ENCODE measurements at places on chromosomes 7 and 10.

DNA sequence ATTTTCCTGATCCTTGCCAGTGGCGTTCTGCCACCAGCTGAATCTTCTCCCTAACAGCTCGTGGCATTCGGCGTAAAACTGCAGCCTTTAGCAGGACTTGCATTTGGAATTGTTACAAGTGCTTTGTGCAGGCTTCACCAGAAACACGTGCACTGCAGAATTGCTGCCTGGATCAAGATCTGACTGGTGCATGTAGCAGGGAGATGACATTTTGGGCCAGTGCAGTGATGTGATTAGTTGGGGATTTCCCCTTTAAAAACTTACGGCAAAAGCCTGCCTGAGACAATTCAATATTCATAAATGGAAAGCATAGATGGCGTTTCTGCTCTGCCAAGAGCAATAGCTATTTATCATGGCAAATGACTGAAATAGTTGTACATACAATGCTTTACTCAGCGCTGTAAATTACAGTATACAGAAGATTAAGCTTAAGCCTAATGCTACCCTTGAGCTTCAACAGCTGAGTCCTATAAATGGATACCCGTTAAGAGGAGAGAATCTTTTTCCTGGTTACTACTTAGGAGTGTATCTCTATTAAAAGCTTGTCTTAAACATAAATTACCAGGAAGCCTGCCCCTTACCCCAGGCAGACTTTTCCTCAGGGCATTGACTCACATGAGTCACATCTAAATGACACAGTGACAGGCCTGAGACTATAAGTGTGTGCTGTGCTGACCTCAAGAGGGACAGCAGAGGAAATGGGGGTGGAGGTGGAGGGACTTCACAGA is 106.3 kb downstream of the ATXN7L1 start:
- no peak for DNase-seq

GRCh38 chr10:354901-355617 is 219.8 kb downstream of the ZMYND11 start:
- no peak for DNase-seq

DNA sequence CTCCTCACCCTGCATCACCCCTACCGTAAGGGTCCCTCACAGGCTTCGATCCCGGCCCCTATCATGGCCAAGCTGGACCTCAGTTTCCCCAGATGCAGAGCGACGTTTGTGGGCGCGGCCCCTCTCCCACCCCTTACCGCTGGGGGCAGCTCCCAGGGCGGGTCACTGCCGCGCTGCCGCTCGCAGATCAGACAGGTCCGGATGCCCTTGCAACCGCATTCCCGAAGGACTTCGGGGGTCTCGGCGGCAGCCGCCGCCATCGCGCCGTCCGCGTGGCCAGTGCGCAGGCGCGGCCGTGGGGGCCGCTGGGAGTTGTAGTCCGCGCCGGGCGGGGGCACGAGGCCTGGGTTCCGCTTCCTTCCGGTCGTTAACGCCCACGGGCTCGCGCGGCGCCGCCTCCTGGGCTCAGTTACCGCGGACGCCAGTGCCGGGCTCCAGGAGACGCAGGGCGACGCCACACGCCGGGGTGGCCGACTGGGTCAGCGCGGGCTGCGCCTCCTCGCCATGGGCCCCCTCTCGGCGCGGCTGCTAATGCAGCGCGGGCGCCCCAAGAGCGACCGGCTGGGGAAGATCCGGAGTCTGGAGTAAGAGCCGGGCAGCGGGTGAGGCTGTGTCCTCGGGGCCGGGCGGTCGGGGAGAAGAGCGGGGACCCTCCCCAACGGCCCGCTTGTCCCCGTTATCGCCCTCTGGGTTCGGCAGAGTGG is at the start of the genes ALKBH4 and LRWD1:
Gene ALKBH4, minus strand, starts transcription at position 287 of the 704 bp plus-strand sequence. Its CDS starts 27 bp downstream, at position 260.
Gene LRWD1, plus strand, starts transcription at position 408 of the 704 bp plus-strand sequence. Its CDS starts 97 bp downstream, at position 505.
- peak; percentile 82 for DNase-seq

- no peak for DNase-seq
Measured at GRCh38 chr10:17428351-17429097, 25.9 kb downstream of the ST8SIA6 start.

DNA sequence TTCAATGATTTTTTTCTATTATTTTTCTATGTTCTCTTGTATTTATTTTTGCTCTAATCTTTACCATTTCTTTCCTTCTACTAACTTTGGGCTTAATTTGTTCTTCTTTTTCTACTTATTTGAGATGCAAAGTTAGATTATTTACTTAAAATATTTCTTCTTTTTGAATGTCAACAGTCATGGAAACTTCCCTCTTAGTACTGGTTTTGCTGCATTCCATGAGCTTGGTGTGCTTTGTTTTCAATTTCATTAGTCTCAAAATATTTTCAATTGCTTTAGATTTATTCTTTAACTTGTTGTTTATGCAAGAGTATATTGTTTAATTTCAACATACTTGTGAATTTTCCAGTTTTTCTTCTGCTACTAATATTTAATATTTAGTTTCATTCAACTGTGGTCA is 230.4 kb downstream of the LRRTM3 start:
- no peak for DNase-seq

DNA sequence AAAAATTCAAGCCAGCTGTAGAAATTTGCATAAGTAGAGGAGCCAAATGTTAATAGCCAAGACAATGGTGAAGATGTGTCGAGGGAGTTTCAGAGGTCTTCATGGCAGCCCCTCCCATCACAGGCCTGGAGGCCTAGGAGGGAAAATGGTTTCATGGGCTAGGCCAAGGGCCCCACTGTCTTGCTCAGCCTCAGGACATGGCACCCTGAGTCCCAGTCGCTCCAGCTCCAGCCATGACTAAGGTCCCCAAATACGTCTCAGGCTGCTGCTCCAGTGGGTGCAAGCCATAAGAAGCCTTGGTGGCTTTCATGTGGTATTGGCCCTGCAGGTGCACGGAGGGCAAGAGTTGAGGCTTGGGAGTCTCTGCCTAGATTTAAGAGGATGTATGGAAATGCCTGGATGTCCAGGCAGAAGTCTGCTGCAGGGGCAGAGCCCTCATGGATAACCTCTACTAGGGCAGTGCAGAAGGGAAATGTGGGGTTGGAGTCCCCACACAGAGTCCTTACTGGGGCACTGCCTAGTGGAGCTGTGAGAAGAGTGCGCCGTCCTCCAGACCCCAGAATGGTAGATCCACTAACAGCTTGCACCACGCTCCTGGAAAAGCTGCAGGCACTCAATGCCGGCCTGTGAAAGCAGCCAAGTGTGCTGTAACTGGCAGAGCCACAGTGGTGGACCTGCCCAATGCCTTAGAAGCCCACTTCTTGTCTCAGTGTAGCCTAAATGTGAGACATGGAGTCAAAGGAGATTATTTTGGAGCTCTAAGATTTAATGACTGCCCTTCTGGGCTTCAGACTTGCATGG is 19.2 kb downstream of the TBATA start:
- no peak for DNase-seq

DNA sequence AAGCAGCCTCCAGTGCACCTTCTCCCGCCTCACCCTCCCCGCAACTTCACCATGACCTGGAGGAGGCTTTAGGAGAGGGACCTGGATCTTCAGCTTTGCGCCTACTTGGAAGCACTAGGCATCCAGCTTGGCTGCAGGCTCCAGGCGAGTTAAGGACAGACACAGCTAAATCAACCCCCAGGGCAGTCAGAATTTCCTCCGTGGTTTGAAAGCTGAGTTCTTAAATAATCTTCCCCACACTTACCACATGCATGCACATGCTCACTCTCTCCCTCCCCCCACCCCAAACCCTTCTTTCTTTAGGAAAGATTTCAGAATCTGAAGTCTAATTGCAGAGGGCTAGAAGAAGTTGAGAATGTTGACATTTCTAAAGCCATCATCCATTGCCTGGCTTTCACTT is 36.7 kb upstream of the LRRC4 start:
- DNase-seq, result no peak

- DNase-seq, result no peak
Measured at GRCh38 chr10:71512312-71512711, 115.6 kb downstream of the CDH23 start.

All from mammary epithelial cell (primary cell).